ENCODE measurements at places on chromosomes 2 and 18.

- DNase-seq = no peak
Observed at GRCh38 chr2:238105506-238106338, 5.6 kb downstream of the ESPNL start.

GRCh38 chr2:38830526-38831159 is 45.1 kb downstream of the DHX57 start:
- DNase-seq = no peak

GRCh38 chr2:207291625-207292252 is 126.0 kb upstream of the KLF7 start:
- DNase-seq = no peak

- no peak for DNase-seq
Observed at GRCh38 chr2:36058076-36058475, 297.5 kb upstream of the CRIM1 start.

DNA sequence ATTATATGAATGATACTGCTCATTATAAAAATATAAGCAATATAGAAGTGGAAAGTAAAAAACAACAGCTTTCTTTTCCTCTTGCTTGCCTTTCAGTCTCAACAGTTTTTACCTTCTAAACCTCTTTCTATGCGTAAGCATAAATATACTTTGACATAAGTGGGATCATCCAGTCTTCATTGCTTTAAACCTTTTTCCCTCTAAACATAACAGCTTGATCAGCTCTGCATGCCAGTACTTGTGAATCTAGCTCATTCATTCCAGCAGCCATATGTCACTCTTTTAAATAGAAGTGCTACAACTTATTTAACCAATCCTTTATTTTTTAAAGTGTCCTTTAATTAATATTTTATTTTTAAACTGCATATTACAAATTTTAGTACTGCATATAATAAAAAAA is 88.1 kb downstream of the TTC27 start:
- no peak for DNase-seq

GRCh38 chr2:29202819-29203495 is 87.7 kb downstream of the CLIP4 start:
- DNase-seq = no peak

GRCh38 chr2:230414302-230414701 is 1.7 kb upstream of the SP100 start:
- no peak for DNase-seq

GRCh38 chr2:37893327-37893726 is 31.8 kb upstream of the RMDN2 start:
- DNase-seq = no peak

DNA sequence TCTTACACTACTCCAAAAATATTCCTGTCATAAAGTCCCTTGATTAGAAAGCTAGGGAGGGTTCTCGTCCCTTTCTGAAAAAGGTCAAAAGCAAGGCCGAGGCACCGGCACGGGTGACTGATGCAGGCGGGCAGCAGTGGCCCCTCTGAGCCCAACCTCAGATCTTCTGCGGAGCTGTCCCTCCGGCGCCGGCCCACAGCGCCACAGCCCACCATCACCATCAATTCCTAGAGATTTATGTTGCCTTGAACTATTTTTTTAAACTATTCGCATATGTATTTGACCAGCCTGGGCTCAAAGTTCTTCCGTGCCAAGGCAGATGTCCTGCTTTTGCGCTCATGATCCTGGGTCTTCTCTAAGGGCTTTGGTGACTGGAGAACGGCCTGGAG is 26.8 kb downstream of the PRELID3A start:
- no peak for DNase-seq

DNA sequence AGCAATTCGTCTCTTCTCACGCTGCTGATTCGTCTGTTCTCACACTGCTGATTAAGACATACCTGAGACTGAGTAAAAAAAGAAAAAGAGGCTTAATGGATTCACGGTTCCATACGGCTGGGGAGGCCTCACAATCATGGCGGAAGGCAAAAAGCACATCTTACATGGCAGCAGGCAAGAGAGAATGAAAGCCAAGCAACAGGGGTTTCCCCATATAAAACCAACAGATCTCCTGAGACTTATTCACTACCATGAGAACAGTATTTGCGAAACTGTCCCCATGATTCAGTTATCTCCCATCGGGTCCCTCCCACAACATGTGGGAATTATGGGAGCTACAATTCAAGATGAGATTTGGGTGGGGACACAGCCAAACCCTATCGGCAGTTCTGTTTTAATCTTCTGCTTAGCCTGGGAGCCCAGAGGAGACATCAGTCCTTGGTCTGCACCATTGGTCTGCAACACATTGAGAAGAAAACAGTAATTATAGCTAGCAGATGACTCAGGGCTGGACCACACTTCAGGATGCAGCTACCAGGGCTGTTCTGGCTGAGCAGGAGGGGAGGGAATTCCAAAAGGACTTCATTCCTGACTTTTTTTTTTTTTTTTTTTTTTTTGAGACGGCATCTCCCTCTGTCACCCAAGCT is 69.4 kb downstream of the CABLES1 start:
- no peak for DNase-seq

- DNase-seq = no peak
Observed at GRCh38 chr18:32300914-32301313, 111.1 kb downstream of the MEP1B start.

- no peak for DNase-seq
Observed at GRCh38 chr18:46704816-46705215, 47.8 kb upstream of the LOXHD1 start.

DNA sequence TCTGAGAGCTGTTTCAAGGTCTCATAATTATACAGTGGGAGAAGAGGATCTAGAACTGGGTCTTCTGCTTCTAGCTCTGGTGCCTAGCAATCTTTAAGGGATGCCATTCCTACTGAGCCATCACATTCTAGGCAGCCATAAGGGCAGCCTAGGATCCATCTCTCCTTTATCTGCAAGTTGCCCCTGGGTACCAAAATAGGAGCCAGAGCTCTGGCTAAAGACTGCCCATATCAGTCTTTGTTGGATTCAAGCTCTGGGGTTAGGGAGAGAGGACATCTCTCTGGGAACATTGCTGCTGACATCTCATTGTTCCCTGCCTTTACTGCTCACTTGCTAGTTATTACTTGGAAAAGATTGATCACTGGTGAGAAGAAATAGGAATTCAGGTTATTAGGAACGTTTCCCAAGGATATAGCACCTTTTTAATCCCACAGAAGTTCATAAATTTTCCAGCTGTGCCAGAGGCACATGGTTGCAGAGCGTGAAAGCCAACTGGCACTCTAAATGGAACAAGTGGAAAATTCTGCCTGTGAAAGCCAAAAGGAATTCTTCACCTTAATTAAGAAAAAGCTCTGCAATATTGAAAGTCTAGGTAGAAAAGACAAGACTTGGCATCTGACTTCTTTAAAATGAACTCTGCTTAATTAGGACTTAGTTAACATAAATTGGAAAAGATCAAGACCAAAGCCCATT is 102.2 kb downstream of the CDC42EP3 start:
- DNase-seq = no peak

DNA sequence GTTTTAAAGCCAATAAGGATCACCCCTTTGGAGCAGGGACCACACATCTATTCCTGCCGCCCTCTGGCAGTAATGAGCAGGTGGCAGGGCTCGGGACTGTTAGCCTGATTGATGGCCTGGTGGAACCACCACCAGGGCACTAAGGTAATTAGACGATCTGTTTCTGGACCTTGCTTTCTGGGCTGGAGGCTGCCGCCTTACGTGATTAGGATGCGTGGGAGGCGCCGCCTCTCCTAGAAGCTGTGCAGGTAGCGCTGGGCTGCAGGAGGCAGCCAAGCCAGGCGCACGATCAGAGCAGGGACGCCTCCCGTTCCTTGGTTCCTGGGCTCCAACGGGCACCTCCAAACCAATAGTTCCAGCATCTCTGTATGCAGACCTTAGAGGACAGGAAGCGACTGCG is 242.6 kb upstream of the RAB12 start:
- DNase-seq = no peak

GRCh38 chr2:189337656-189338055 is 103.6 kb upstream of the WDR75 start:
- no peak for DNase-seq

- DNase-seq = no peak
Observed at GRCh38 chr2:216112926-216113325, 3.8 kb downstream of the XRCC5 start.

DNA sequence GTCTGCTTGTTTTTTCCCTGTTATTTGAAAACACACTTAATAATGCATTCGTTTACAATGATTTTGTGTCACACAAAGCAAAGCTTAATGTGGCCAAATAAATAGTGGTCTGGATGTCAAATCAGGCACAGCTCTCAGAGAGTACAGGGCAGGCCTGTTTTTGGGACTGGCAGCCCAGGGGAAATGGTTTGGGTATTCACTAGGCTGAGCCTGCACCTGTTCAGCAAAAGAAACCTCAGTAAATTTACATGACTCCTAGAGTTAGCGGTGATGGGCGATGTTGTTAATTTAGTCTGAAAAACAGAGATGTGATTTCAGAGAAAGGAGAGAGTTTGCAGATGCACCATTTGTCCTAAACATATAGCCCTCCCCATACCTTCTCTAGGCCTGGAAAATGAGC is 197.1 kb downstream of the ALK start:
- no peak for DNase-seq

- no peak for DNase-seq
Observed at GRCh38 chr2:161128885-161129284, 31.3 kb upstream of the TANK start.

DNA sequence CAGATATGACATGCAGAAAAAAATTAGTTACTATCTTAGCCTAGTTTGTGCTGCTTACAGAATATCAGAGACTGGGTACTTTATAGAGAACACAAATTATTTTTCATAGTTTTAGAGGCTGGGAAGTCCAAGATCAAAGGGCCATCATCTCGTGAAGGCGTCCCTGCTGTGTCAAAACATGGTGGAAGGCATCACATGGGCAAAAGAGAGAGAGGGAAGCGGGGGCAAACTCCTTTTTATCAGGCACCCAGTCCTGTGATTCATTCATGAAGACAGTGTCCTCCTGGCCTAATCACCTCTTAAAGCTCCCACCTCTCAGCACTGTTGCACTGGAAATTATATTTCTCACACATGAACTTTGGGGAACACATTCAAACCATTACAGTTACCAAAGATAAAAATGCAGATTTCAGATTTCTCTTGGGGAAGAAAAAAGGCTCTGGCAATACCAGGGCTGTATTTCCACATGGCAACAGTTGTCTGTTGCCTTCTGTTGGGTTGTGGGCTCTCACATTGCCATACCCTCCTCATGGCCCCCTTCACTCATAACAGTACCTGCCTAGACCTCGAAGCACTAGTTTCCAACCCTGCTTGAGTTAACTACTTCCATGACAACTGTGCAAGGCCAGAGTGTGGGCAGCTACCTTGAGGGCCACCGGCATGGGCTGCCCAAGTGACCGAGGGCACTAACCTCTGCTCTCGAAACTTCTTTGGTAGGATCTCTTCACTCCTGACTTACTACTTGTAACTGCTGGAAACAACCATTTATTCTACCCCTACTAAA is 2.7 kb upstream of the ACTR3 start:
- no peak for DNase-seq

DNA sequence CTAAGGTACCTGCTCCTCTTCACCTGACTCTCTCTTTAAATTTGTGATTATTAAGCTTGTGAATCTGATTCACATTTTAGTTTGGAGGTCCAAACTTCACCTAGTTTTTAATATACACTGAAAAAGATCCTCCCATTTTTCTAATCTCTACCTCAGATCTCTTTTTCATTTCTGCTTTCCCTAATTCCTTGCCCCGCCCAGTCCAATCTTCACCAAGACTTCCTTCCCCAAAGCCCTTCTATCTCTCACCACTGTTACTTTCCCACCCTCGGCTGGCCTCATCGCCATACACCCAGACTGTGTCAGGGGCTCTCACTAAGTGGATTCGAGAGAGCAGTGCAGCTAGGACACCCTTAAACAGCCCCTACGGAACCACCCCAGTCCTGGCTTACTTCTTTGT is 40.0 kb downstream of the LBH start:
- DNase-seq = no peak

GRCh38 chr2:161946489-161947107 is 127.4 kb downstream of the DPP4 start:
- DNase-seq = no peak

Measured in stimulated activated CD4-positive, alpha-beta T cell treated with anti-CD3 and anti-CD28 coated beads, Interleukin-1b, Interleukin-23, amount 100 ng/mL, for 1 hour (primary cell).